Mesendoderm (in vitro differentiated cells): ENCODE measurements at places on chromosomes 5 and 9.
A peak's percentile ranks its signal among the peaks of the same experiment; 100 is the strongest.

- DNase-seq: peak; percentile 82
- no peaks in the 10 kb centered on the region for H3K36me3 ChIP-seq
- H3K4me3 ChIP-seq: peak overlapping the region; percentile 69
- H3K27ac ChIP-seq: peak overlapping the region; percentile 34
- H3K27me3 ChIP-seq: no peaks in the 10 kb centered on the region
- H3K4me1 ChIP-seq: no peaks in the 10 kb centered on the region
Measured at GRCh38 chr9:6757132-6757455, 679 bp upstream of the KDM4C start.

GRCh38 chr9:114214181-114214580, 58.8 kb downstream of the COL27A1 start:
- no peaks in the 10 kb centered on the region for H3K27me3 ChIP-seq
- DNase-seq: no peak
- H3K36me3 ChIP-seq: peaks cover 2% of the 10 kb centered on the region

GRCh38 chr9:33510262-33511183, 13.5 kb upstream of the ANKRD18B start:
- peak; percentile 76 for DNase-seq
- H3K4me1 ChIP-seq: no peaks in the 10 kb centered on the region
- no peak overlapping the region for H3K27ac ChIP-seq
- peak overlapping the region; percentile 56 for H3K4me3 ChIP-seq

DNA sequence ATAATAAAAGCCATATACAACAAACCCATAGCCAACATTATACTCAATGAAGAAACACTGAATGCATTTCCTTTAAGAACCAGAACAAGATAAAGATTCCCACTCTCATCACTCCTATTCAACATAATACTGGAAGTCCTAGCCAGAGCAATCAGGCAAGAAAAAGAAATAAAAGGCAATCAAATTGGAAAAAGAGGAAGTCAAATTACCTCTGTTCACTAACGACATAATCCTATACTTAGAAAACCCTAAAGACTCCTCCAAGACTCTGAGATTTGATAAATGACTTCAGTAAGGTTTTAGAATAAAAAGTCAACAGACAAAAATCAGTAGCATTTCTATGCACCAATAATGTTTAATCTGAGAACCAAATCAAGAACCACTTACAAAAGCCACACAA, 36.6 kb upstream of the HTR4 start:
- no peaks in the 10 kb centered on the region for H3K36me3 ChIP-seq
- DNase-seq: no peak
- no peak overlapping the region for H3K4me3 ChIP-seq
- H3K27me3 ChIP-seq: no peaks in the 10 kb centered on the region
- peaks cover under 1% of the 10 kb centered on the region for H3K4me1 ChIP-seq
- no peak overlapping the region for H3K27ac ChIP-seq

GRCh38 chr9:138049085-138049778, 171.7 kb downstream of the CACNA1B start:
- no peaks in the 10 kb centered on the region for H3K4me1 ChIP-seq
- no peak for DNase-seq
- no peak overlapping the region for H3K4me3 ChIP-seq
- no peak overlapping the region for H3K27ac ChIP-seq

DNA sequence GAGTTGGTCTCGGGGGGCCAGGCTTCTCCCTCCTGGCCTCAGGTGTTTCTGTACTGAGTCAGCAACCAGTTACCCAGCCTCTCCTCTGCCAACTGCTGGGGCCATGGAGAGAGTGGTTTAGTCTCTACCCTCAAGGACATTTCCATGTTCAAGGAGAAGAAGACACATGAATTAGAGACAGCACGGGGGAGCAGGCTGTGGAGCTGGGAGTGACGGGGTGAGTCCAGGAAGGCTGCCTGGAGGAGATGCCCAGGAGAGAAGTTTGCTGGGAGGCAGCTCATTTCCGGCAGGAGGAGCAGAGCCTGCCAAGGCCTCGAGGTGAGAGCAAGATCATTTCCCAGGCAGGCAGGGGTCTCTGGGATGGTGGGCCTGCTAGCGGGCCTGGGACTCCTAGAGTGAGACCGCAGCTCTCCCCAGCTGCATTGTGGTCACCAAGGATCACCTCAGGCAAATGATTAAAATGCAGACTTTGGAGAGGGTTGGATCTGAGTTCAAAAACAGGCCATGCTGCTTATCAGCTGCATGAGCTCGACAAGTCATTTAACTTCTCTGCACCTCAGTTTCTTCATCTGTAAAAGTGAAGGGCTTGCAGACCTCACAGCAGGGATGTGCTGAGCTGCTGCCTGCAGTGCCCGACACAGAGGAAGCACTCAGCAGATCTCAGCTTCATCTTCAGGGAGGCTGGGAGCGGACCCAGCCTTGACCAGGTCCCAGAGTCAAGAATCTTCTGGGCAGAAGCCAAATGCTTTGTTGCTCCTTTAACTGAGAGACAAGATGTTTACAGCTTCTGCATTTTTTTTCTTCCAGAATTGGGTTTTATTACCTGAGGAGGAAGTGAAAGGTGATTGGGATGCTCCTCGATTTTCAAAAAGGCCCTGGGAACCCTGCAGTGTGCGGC, 35.2 kb downstream of the NEK6 start:
- no peak overlapping the region for H3K4me3 ChIP-seq
- no peak overlapping the region for H3K27ac ChIP-seq
- DNase-seq: no peak

GRCh38 chr5:156170351-156170961, 156.5 kb upstream of the SGCD start:
- H3K36me3 ChIP-seq: no peaks in the 10 kb centered on the region
- no peaks in the 10 kb centered on the region for H3K4me1 ChIP-seq
- no peaks in the 10 kb centered on the region for H3K27me3 ChIP-seq
- no peak overlapping the region for H3K27ac ChIP-seq
- no peak for DNase-seq

- H3K27ac ChIP-seq: no peak overlapping the region
- no peaks in the 10 kb centered on the region for H3K36me3 ChIP-seq
- no peak for DNase-seq
- no peaks in the 10 kb centered on the region for H3K27me3 ChIP-seq
Measured at GRCh38 chr5:26003966-26004365, 1034.4 kb downstream of the CDH9 start.

DNA sequence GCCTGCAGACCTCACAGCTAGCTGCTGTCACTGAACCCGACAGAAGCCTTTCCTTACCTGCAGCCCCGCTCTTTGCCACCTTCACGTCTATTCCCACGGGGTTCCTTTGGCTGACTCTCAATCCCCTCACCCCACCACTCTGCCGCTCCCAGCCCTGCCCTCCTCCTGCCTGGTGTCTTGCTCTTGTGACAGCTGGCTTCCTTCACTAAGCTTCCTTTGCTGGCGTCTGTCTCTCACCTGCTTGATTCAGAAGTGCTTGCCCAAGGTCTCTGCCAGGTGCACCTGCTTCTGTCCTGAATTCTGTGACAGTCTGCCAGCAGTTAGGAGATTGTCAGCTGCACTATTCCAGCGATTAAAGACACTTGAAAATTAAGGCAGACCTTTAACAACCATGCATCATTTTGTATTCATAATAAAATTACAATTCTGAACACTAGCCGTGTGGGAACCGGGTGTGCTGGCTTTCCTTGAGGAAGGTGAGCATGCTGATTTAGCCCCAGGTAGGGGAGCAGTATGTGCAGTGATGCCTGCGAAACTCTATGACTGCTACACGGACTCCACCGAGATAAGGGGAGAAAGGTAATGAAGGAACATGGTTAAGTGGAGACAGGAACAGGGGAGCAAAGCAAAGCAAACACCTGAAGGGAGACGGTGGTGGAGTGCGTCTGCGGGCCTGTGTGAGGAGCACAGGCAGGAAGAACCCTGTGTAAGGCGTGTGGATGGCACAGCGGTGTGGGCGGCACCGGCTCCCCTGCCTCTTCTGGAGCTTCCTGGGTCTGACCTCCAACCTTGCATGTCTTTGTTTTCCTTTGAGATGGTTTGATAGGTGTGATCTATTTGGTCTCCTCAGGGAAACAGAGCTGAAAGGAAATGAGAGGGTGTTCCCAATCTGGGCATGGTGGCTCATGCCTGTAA, 80.1 kb upstream of the CACNA1B start:
- DNase-seq: no peak
- no peaks in the 10 kb centered on the region for H3K27me3 ChIP-seq
- no peaks in the 10 kb centered on the region for H3K4me1 ChIP-seq
- no peak overlapping the region for H3K4me3 ChIP-seq
- H3K27ac ChIP-seq: no peak overlapping the region
- H3K36me3 ChIP-seq: peaks cover 7% of the 10 kb centered on the region

GRCh38 chr5:97242341-97242740, 59.3 kb upstream of the RIOK2 start:
- H3K27me3 ChIP-seq: no peaks in the 10 kb centered on the region
- H3K27ac ChIP-seq: no peak overlapping the region
- no peaks in the 10 kb centered on the region for H3K36me3 ChIP-seq
- DNase-seq: no peak
